ENCODE measurements at places on chromosomes 5 and 9.

GRCh38 chr9:37611961-37612360 is 19.6 kb upstream of the TOMM5 start:
- no peak for DNase-seq

DNA sequence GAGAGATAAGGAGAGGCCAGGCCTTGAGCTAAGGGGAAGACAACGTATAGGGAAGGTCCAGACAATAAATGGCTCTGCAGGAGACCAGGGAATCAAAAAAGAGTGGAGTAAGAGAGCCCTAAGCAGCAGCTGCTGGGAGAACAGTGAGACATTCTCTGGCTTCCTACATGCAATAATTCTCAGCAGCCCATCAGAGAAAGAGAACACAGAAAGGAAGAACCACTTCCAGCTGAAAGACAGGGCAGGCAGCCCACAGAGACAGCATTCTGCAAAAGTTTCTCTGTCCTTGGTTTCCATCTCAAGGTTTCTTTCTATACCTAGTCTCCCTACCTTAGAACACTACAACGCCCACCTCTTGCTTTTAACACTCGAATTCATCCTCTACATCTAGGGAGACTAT is 189.9 kb downstream of the DEPDC1B start:
- no peak for DNase-seq

DNA sequence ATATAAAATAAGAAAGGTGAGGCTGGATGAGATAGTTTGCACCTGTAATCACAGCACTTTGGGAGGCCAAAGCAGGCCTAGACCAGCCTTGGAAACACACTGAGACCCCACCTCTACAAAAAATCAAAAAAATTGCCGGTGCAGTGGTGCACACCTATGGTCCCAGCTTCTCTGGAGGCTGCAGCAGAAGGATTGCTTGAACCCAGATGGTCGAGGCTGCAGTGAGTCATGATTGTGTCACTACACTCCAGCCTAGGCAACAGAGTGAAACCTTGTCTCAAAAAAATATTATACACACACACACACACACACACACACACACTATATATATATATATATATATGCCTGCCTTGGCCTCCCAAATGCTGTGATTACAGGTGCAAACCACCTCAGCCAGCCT is 1.3 kb downstream of the SLC35D2 start:
- no peak for DNase-seq

DNA sequence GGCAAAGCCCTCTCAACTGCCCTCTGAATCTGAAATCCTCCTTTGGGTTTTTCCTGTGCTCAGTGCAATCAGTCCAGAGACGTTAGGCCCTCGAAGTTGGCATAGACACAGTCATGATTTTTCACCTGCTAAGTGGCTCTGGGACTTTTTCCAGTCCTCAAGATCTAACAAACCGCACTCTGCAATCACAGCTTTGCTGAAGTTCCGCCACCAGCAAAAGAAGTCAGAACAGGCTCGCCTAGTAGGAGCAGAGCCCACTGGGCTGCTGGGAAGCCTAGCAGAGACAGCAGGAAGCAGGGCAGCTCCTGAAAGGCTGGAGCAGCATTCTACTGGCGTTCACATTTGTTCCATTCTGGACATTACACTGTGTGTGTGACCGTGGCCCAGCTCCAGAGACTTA is 222.8 kb upstream of the KIF2A start:
- DNase-seq: no peak

GRCh38 chr9:136230773-136231172 is 14.8 kb downstream of the QSOX2 start:
- DNase-seq: no peak

All from globus pallidus (tissue), 1 donor.